A549 treated with CORT108297 at 1 μM for 4 hours (cell line): ENCODE measurements at places on chromosomes 5 and 9. TPM values are rescaled to one million over a fixed set of nuclear protein-coding genes. Genes with fewer than 3 reads are reported as not detected.

The TMEM38B gene
- 14.7 to 17.3 TPM (median 16.6 TPM) in 5 replicates for total RNA-seq

The PIP5KL1 gene
- 1.4 to 2.4 TPM (median 2.3 TPM) in 5 replicates for total RNA-seq

The TTC23L gene
- 0.13 to 0.70 TPM (median 0.23 TPM) in 3 of 5 replicates, not detected in the others for total RNA-seq

The SLCO6A1 gene
- not detected in 5 replicates for total RNA-seq

The ADAMTS6 gene
- 0.03 to 0.12 TPM (median 0.10 TPM) in 5 replicates for total RNA-seq

The BARHL1 gene
- total RNA-seq = 0.03 TPM in 1 of 5 replicates, not detected in the others
